Stimulated activated CD8-positive, alpha-beta memory T cell treated with anti-CD3 and anti-CD28 coated beads, Interleukin-15, amount 100 ng/mL, for 4 hours (primary cell): ENCODE measurements at places on chromosomes 7 and 10.

GRCh38 chr10:71719464-71720201, at the start of gene C10orf105:
TSS of gene C10orf105 (minus strand) at chr10:71719778. CDS start at chr10:71716337, 3,441 bp downstream.
- no peak for DNase-seq

GRCh38 chr7:99029466-99030435, 114.2 kb downstream of the SMURF1 start:
- DNase-seq: no peak

- DNase-seq: no peak
These were observed 84.8 kb upstream of the AOAH start for GRCh38 chr7:36809086-36809485.

GRCh38 chr7:70810558-70811139, 321.3 kb upstream of the GALNT17 start:
- no peak for DNase-seq

DNA sequence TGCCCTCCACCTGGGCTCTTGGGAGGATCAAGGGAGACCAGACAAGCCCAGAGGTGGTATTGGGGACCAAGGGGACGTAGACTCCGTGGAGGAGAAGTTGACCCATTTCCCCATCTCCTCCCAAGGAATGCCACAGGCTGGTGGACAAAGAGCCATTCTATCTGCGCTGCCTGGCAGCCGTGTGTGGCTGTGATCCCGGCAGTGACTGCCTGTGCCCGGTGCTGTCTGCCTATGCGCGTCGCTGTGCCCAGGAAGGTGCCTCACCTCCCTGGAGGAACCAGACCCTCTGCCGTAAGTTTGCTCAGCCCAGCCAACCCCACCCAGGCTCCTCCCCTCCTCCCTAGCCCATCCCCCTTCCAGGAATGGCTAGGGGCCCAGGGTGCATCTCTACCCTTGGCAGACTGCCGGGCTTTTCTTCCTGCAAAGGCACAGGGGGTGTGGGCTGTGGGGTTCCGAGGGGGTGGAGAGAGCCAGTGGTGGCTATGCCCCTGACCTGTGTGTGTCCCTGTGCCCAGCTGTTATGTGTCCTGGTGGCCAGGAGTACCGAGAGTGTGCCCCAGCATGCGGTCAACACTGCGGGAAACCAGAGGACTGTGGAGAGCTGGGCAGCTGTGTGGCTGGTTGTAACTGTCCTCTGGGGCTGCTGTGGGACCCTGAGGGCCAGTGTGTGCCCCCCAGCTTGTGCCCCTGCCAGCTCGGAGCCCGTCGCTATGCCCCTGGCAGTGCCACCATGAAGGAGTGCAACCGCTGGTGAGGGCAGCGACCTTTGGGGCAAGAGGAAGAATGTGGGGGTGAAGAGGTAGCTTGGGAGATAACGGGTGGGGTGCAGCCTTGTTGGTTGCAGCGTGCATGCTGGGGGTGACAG, 10.2 kb upstream of the ZNF467 start:
- DNase-seq: no peak

DNA sequence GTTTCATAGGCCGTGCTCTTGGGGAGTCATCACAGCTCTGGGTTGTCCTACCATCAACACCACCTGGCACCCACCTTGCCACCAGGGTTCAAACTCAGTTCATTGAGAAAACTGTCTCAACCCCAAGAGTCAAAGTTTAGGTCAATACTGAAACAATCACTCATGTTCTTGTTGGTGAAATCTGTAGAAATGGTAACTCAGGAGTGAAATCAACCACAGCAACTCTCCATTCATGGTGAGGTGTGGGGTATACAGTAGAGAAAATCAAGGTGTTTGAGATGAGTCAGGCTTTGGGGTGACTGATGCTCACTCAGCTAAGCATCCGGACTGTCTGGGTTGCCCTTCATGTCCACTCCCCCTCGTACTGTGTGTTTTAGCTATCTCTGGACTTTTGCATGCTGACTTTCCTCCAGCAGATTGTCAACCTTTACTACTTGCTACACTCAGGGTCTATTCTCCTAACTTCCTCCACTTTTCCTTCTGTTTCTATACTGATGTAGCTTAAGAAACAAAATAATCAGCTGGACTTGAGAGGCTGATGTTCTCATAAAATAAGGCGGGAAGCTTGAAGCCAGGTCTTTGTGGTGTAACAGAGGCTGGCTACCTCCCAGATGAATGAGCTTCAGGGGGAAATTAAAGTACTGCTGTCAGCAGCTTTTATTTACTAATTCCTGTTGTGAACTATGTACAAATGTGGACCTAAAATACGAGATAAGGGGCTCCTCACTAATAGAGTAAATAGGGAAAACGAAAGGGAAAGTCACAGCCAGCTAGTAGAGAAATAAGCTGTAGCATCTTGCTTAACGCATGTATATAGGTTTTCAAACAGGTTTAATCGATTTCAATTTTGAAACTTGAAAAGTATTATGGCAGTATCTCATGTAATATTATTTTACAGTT, 173.6 kb upstream of the AKR1E2 start:
- DNase-seq: no peak

DNA sequence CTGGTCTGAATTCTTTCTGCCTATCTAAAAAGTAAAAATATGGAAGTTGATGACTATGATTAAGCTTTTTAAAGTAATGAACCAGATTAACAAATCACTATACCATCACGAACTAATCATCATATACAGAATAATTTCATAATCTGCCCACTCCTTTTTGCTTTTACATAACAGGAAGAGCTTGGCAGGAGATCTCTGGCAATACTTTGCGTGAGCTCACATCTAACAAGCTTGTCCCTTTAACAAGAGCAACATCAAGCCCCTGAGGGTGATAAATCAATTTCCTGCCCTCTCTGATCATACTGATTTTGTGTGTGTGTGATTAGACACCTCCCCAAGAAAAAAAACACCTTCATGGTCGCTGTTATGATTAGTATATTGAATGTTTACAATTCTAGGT, 143.5 kb upstream of the ASAH2 start:
- DNase-seq: no peak

DNA sequence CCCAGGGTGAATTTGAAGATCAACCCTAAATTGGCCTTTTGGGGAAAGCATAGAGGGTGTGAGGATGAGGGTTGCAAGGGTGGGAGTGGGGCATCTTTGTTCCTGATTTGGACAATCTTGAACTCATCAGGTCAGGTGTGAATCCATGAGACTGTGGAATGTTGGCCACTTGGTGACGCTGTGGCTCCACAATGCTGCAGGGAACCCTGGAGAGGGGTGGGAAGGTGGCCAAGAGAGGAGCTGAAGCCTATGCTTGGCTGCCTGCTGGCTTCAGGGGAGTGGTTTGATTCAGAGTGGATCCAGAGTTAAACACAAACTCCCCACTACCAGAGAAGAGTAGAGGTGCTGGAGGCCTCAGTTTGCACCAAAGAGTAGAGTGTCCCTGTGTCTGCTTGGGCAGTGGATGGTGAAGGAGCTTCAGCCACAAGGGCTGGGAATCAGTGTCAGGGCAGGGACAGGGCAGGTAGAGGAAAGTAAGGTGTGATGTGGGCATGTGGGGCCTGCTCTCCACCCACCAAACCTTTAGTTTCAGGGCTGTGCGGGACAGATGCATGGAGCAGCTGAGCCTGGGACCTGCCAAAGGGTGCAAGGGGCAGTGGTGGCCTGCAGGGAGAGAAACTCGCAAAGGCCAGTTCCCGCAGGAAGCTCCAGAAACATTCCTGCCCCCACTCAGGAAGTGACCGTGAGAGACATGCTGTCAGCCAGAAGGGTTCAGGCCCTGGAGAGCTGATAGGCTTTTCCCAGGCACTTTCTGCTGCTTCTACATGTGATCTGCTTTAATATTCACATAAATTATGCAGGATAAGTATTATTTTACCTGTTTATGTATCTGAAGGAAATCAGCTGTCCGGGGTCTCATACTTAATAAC, 81.0 kb upstream of the PRSS58 start:
- no peak for DNase-seq

DNA sequence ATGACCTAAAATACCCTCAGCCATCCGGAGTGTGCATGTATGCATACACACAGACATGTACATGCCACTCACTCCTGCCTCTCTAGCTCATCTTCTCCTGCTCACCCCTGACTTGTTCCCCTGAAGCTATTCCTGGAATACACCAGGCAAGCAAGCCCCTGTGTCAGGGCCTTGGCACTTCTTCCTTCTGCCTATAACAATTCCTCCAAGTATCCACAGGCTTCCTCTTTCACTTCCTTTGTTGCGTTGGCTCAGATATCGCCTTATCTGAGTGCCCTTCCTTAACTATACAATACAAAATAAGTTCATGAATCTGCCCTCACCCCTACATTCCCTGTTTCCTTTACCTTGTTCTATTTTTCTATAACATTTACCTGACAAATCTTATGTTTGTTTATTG, 88.8 kb downstream of the NOD1 start:
- no peak for DNase-seq

GRCh38 chr7:141071260-141071854, 2.5 kb upstream of the TMEM178B start:
- no peak for DNase-seq

DNA sequence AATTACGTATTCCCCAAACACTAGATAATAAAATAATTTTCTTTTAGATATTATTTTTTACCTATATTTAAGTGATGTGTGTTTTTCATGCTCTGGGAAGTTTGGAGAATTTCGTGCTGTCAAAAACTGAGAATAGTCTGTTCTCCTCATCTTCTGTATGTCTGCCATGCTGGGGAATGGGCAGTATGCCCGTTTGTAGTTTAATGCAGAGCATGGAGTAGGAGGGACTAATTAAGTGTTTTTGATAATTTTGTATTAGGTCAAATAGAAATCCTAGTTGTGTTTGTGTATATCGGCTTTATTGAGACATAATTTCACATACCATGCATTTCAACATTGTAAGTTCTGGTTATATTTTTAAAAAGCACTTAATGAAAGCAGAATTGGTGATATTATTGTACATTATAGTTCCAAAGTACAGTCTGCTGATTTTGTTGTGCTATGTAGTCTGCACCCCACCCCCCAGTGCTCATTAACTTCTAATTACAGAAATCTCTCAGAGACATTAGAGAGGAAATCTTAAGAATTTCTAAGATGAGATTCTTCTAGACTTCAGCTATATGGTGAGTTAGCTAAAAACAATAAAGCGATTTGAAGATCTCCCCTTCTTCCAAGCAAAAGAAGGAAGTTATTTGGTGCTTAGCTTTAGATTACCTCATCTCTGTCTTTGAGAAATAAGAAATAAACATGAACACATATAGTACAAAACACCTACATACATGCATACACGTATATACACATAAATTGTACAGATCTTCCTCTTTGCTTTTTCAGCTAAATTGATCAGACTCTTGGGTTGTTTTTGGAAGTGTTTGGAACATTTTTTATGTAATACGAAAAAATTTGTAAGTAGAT, 22.2 kb downstream of the ZRANB1 start:
- DNase-seq: no peak

- DNase-seq: no peak
These were observed 113.7 kb downstream of the CDK14 start for GRCh38 chr7:90709501-90710465.

GRCh38 chr10:80472234-80473095, 18.4 kb downstream of the TSPAN14 start:
- DNase-seq: no peak

DNA sequence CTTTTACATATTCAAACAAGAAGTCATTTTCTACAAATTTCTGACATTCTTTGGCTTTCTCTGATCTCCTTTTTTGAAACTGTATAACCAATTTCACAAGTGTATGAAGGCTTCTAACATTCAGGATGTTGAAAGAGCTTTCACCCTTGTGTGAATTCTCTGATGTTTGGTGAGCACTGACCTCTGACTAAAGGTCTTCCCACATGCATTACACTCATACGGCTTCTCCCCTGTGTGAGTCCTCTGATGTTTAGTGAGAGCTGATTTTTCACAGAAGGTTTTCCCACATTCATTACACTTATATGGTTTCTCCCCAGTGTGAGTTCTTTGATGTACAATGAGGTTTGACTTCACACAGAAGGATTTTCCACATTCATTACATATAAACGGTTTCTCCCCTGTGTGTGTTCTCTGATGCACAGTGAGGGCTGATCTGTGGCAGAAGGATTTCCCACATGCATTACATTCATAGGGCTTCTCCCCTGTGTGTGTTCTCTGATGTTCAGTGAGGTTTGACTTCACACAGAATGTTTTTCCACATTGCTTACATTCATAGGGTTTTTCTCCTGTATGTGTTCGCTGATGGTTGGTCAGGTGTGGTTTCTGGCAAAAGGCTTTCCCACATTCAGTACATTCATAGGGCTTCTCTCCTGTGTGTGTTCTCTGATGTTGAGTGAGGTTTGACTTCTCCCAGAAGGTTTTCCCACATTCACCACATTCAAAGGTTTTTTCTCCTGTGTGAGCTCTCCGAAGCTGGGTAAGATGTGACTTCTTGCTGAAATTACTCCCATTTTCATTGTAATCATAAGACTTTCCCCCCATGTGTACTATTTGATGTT, 25.7 kb downstream of the ZNF248 start:
- DNase-seq: no peak

GRCh38 chr10:88089498-88089897, 226.1 kb downstream of the PTEN start:
- no peak for DNase-seq

DNA sequence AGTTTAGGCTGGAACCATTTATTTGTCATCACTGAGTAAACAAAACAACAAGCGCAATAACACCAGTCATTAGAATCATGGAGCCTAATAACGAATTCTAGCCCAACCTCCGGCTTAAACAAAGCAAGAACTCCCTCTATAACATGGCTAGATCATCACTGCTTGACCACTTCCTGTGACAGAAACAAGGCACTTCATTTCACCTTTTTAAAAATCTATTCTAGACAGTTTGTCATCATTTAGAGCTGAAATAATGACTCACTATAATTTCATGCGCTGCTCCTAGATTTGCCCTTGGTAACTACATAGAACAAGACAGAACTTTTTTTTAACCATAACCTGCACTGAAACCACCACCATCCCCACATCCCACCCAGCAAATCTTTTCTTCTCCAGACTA, 81.3 kb downstream of the OSBPL3 start:
- no peak for DNase-seq

- no peak for DNase-seq
These were observed 79.3 kb downstream of the CSTF2T start for GRCh38 chr10:51620131-51620530.

DNA sequence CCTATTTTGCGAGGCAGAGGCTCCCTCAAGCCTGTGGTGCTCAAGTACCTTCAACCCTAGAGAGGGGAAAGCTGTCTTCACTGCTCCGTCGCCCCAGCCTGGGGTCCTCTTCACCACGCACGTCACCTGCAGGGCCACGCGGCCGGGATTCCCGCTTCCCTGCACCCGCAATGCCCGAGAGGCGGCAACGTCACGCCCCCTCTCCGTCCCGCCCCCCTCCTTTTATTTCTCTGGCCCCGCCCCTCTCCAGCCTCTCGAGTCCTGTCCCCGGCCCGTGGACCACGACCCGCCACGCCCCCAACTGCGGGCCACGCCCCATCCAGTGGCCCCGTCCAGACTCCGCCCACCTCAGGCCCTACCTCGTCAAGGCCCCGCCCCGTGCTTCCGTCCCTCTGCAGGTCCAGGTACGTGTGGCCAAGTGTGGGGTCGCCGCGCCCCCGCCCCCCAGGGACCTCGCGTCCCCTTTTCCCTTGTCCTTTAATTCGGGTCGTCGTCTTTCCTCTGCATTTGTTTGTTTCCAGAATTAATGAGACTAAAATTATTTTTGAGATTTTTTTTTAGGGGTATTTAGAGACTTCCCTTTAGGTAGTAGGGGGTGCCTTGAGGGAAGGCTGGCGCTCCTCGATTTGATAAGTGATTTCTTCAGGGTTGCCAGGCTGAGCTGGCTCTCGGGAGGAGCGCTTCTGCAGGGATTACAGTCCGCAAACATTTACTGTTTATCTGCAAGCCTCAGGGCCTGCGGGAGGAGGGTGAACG, 69.8 kb upstream of the BAIAP2L1 start:
- DNase-seq: no peak

- DNase-seq: no peak
These were observed 25.9 kb upstream of the RBM20 start for GRCh38 chr10:110618230-110618610.
